ENCODE measurements at places on chromosomes 4 and X. TPM values are rescaled to one million over a fixed set of nuclear protein-coding genes. Genes with fewer than 3 reads are reported as not detected.

NWD2 gene
- not detected for total RNA-seq

NSG1 gene
- not detected for total RNA-seq

DNA sequence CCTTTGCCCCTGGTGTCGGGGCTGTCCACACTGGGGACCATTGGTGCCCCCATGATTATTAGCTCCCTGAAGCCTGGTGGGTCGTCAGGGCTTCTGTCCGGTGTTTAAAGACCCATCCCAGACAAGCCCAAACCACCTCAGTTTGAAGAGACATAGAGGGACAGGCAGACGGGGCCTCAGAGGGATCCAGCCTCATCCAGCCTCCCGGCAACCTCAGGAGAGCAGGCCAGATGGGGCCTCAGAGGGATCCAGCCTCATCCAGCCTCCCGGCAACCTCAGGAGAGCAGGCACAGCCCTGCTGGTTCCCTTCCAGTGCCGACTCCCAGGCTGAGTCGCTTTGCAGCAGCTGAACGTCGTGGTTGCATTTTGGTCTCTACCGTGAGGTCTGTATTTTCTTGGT, 32.1 kb downstream of the PIGG start:
- DNase-seq: no peak

DNA sequence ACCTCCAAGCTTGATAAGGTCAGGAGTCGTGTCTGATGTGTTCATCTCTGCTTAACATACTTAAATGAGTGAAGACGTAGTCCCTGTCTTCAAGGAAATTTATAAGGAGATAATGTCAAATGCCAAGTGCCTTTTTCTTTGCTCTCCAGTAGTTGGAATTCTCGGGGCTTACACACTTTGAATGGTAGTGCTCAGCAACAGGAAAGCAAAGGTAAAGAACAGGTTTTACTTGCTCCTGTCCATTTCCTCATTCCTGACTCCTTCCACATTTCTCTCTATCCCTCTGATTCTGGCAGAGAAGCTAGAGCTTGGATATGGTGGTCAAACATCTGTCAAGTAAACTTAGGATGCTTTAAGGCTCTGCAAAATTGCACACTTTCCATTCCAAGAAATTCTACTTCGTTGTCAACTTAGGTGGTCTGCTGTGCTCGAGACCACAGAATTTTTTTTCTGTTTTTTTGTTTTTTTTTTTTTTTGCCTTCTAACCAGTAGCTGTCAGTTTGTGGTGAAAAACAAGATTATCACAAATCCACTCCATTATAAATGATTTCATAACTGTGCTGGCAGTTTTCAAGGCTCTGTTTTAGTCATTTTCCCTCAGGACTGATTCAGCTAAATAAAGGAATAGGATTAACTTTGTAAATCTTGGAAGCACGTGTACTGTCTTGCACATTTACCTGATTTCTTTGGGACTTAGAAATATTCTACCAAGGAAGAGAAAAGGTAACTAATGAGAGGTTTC, 180.8 kb upstream of the ANXA3 start:
- no peak for DNase-seq

- DNase-seq: no peak
Observed at GRCh38 chrX:46782034-46782433, 23.1 kb upstream of the SLC9A7 start.

- DNase-seq: no peak
Observed at GRCh38 chr4:16775411-16776154, 122.9 kb downstream of the LDB2 start.
